Urinary bladder (tissue), 4 donors: ENCODE measurements at places on chromosomes 1 and 21. TPM values are rescaled to one million over a fixed set of nuclear protein-coding genes. Genes with fewer than 3 reads are reported as not detected.
A peak's percentile ranks its signal among the peaks of the same experiment; 100 is the strongest.

The LRRC71 gene
- not detected for polyA plus RNA-seq

The CAPN8 gene
- polyA plus RNA-seq = 11.9 TPM

The GUK1 gene
- polyA plus RNA-seq = 492 TPM

The FBLIM1 gene
- 107 TPM for polyA plus RNA-seq

The LMX1A gene
- polyA plus RNA-seq = 0.29 TPM

GRCh38 chr1:190376044-190376443 is 101.6 kb downstream of the BRINP3 start:
- no peak for DNase-seq

- DNase-seq = no peak
Measured at GRCh38 chr1:63976006-63976405, 202.2 kb downstream of the ROR1 start.

- no peak for DNase-seq
Measured at GRCh38 chr1:205920159-205920558, 23.1 kb downstream of the SLC26A9 start.

- DNase-seq = no peak
Measured at GRCh38 chr1:59689730-59690129, 125.0 kb upstream of the HOOK1 start.

GRCh38 chr1:209434066-209434465 is 149.4 kb upstream of the CAMK1G start:
- DNase-seq = no peak

DNA sequence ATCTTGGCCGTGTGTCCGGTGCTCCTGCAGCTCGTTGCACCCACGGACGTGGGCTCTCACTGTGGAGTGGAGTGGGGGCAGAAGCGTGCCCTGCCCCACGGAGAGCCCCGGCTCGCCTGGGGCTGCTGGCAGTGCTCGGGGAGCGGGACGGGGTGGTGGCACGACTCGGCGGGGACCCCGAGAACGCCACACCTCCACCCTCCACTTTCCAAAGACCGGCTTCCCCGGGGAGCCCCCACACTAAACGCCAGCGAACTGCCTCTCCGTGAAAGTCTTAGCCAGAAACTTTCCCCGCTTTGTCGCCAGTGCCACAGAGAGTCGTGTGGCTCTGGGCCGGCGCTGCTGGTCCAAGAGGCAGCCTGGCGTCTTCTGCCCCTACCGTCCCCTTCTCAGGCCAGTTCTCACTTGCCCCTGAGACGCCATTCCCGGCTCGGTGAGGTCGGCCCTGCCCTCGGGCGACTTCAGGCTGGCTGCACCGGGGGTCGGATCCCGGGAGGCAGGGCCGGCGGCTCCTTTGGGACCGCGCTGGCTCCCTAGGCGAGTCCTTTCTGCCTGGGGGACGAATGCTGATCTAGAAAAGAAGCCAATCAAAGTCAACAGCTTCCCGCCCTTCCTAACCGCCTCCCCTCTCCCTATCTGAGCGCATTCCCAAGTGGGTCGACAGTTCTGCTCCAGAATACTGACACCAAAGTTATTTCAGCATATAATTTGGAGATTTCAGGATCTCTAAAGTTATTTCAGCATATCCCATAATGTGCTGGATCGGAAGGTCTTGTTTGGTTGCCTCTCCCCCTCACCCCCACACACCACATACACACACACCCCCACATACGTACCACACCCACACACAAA is 2.6 kb upstream of the SAMD13 start:
- no peak for DNase-seq

GRCh38 chr1:167706931-167707877 is 14.6 kb upstream of the MPZL1 start:
- DNase-seq = no peak

GRCh38 chr1:96519851-96520578 is 201.6 kb upstream of the PTBP2 start:
- DNase-seq = peak; percentile 31

DNA sequence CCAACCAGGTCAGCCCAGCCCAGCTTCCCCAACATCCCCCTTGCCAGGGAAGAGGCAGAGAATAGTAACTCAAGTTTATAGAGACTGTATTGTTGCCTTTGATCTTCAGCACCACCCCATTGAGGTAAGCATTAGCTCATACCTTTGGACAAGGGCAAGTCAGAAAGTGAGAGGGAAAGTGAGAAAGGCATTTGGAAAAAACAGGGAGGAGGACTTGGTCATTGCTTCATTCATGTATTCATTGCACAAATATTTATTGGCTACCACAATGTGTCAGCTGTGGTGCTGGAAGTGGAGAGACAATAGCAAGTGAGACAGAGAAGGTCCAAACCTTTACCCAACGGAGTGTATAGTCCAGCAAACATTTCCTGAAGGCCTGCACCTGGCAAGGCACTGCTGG is 561.2 kb downstream of the KIF26B start:
- no peak for DNase-seq

DNA sequence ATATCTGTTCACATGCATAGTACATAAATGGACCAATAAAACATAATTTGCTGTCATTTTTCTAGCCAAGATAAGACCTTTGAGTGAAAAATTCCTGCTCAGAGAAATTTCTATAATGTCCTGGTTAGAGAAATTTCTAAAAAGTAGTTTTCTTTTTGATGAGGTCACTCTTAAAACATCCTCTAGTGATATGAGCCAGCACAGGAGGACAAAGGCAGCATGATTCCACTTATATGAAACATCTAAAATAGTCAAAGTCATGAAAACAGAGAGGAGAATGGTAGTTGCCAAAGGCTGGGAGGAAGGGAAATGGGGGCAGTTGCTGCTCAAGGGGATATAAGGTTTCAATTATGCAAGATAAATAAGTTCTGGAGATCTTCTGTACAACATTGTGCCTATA is 239.4 kb downstream of the BACH1 start:
- DNase-seq = no peak

DNA sequence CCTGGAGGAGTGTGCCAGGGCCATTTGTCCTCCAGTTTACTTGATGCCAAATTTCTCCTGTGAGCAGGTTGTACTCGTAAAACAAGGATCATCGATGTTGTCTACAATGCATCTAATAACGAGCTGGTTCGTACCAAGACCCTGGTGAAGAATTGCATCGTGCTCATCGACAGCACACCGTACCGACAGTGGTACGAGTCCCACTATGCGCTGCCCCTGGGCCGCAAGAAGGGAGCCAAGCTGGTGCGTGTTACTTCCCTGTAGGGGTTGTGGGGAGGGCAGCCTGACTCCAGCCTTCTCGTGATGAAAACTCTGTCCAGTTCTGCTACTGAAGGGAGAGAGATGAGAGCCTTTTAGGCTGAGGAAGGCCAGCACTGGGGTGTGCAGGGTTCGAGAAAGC is 2.2 kb downstream of the RPS8 start:
- DNase-seq = no peak

DNA sequence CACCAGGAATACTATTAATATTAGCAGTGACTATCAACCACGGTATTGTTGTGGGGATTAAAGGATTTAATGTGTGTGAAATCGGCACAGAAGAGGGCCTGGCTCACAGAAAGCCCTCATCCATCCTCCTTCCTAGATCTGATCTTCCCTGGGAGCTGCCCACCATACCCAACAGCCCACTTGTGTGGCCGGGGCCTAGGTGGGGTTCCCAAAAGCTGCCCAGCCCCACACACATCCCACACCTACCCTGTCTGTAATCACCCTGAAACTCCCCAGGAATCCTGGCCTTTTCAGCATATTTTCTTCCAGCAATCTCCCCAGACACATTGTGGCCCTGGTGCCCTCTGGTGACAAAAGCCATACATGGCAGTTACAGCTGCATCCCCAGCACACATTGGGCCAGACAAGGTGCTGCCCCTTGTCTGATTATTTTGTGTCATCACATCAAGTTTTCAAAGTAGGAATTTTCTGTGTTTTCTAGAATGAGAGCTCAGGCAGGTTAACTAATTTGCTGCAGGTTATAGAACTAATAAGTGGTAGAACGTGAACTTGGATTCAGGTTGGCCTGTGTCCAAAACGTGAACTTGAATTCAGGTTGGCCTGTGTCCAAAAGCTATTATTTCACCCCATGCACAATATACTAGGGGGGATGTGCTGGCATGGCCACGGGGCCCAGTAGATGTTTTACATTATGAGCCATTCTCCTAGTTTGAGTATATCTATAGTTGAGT is 5.3 kb upstream of the SLC6A9 start:
- DNase-seq = no peak

DNA sequence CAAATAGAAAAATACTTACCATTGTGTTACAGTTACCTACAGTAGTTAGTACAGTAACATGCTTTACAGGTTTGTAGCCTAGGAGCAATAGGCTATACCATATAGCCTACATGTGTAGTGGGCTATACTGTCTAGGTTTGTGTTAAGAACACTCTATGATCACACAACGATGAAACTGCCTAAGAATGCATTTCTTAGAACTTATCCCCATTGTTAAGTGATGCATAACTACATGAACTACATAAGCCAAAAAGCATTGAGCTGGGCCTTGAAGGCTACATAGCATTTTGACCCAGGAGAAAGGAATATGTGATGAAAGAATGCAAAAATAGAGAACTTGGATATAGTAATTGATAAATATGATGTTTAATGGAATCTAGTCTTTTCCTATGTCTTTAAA is 46.4 kb upstream of the JUN start:
- no peak for DNase-seq

- no peak for DNase-seq
Measured at GRCh38 chr1:216476341-216476740, 53.1 kb upstream of the USH2A start.

DNA sequence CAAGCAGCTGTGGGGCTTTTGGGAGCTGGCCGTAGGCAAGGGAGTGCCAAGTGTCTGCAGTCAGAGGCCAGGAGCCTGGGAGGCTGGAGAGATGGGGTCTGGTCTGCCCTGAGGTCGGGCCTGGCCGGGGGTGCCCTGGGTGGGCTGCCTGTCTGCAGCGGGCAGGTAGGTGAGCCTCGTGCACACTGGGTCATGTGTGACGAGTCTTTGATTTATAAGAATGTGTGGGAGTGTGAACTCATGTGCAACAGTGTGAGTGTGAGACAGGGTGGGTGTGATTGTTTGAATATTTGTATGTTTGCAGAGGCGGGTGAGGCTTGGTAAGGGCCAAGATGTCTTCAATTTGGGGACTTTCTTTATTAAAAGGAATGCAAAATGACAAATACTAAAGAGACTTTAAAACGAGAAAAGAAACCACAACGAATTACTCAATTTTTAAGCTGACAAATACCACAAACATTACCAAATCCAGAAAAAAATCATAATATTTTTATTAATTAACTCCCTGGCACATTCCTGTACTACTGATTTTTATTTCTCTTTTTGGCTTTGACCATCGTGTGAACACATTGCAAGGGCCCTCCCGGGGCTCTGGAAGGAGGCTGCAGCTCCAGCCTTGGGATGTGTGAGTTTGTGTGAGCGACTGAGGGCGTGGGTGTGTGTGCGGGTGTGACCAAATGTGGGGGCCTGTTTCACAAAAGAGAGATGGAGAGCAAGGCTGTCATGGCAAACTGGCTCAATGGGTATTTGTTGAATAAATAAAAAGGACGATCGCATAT is 110.3 kb upstream of the WNT4 start:
- DNase-seq = no peak

DNA sequence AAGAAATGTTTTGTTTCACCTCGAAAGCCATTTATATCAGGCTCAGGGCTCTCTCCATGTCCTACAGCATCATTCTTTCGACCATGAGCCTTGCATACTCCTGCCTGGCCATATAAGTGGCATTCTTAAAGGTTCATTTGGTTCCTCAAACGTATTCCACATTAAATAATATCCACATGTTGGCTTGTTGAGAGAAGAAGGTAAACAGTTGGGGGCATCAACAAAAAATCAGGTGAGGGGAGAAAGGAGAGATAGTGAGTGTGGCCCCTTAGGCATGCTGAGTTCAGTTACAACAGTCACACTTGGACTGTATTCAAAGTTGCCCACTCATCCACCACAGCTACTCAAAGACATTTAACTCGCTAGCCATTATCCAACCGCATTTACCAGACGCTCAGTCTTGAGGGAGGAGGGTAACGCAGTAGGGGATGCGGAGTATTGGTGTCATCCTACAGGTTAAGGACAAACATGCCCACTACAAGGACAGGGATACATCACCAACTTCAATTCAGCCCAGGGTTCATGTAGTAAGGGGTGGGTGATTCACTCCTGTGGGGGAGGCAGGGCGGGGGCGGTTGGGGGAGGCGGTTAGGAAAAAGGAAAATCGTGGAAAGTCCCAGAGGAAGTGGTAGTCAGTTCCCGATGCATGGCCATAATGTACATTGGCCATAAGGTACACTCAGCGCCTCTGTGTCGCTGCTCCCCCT is 1.4 kb downstream of the ZNF697 start:
- no peak for DNase-seq
